ENCODE measurements at places on chromosomes 7 and 10.

DNA sequence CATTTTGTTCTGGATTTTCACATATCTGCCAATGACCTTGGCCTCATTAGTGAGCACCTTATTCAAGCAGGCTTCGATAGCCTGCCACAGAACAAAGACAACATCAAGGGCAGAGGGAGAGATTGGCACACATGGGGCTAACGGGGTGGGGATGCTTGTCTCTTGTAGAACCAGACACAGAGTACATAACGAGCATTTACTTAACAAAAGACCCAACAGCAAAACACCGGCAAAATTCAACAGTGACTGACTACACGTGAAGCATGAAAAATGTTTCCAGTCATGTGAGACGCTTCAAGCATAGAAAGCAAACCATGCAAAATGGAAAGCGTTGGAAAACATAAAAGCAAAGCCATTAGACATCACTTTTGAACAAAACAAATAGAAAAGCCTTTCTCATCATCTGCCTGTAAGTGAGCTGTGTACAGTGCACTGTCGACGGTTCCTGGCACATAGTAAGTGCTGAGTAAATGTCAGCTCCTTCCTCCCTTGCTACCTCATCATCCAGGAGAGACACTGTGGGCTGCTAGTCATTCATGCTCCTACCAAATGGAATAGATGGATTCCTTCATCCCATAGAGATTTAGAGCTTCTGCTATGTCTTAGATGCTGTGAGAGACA is 134.4 kb upstream of the AGK start:
- DNase-seq, result peak; percentile 39

GRCh38 chr7:45653209-45653907 is 79.2 kb downstream of the ADCY1 start:
- DNase-seq, result no peak

DNA sequence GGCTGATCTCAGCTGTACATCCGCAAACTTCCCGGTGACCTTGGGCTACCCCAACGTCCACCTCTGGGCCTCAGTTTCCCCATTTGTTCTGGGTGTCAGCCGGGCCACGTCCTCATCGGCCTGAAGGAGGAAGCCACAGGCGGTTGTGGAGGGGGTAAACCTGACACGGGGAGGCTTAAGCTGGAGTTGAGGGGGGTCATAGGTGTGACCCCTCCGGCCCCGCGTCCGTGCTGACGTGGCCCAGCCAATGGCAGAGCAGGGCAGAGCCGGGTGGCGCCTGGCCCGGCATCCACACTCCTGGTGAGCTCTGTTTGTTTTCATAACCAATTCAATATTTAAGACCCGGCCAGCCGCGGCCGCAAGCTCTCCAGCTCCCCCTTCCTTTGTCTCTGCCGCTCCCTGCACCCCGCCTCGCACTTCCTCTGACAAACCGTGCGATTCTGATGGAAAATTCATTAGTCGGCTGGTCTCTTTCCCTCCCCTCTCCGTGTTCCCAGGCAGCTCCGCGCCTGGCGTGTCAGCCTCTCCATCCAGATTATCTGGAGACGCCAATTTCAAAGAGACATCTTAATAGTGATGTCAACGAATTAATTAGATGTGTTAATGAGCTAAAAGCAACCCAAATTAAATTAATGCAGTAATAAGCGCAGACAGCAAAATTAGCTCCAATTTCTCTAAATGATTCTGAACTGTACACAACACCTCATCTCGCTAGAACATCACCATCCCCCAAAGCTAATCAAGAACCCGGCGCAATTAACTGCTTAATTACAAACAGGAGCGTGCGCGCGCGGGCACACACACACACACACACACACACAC is 55.4 kb downstream of the MICALL2 start:
- peak; percentile 94 for DNase-seq

DNA sequence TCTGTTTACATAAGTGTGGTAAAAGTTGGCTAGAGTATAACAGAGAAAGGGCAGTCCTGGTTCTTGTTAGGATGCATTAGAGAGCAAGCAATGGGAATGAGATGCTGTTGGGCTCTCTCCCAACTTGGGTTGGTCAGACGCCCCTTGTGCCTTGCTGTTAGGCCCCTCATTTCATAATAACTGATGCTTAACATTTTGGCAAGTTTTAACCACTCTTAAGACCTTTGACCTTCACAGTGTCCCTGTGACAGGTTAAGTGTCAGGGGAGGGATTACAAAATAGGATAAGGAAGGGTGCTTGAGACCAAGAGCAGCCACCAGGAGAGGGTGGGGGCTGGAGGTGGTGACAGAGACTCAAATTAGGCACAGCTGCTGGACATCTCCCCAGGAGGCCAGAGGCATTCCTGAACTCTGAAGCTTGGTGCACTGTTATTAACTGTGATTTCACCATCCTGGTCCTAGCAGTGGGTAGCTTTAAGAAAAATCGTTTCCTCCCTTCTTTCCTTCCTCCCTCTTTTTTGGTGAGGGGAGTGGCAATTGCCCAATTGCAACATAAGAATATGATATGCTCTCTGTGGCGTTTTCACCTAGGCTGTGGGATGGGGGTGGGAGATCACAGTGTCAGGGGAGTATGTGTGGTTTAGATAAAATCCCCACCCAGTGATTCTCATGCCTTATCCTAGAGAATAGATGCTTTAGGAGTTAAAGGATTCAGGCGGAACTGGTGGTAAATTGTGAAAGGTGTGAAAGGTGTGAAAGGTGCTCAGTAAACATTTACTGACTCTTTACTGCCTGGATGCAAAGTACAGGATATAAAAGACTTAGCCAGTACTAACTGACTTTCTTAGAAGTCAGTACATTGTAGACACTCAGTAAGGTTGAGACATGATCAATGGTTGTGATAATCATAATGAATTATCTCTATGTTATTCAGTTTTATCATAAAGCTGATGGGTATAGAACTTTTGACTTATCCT is 270.5 kb downstream of the BICC1 start:
- DNase-seq, result no peak

DNA sequence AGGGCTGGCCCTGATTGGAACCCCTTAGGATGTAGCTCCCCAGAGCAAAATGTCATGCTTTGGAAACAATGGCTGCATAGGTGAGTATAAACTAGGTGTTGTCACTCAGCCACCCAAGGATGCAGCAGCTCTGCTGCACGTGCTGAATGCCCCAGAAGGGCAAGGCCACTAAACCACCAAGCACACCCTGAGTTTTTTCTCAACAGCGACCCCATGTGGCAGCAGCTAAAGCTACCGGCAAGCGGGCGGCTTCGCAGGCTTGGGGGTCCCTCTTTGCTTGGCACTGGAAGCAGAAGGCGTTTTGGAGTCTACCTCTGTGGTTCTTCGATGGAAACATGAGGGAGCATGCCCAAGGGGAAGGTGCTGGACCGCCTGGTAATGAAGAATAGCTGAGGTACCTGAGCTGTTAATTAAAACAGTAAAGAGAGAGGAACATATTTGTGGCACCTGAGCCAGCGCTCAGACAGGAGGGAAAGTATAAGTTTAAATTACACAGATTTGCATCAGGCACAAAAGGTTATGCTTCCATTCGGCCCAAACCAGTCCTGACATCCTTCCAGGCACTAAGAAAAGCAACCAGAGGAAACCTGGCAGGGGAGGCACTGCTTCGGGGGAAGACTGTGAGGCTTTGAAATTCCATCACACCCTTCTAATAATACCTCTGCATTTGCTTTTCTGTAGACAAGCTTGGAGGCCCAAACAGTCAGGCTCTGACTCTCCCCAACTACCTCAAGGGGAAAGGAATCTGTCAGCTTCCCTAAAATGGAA is 152.1 kb downstream of the GFRA1 start:
- DNase-seq, result no peak

DNA sequence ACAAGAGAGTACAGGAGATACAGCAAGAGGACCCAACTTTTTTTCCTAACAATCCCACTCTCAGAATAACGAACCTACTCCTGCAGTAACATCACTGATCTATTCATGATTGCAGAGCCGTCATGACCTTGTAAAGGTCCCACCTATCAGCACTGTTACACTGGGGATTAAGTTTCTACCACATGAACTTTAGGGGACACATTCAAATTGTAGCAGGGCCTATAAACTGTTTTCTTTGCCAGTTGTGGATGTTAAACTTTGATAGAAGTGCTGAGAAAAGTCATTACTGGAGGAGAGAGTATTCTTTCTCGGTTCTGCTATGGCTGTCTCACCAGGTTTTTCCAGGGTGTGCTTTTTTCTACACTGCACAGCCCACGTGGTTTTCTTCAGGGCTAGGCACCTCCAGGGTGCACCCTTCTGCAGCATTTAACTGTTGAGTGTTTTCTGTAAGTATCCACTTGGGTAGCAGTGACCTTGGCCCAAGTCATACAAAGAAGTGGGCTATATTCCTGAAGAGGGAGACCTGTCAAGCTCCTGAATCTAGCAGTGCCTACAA is 131.6 kb upstream of the AHR start:
- no peak for DNase-seq

DNA sequence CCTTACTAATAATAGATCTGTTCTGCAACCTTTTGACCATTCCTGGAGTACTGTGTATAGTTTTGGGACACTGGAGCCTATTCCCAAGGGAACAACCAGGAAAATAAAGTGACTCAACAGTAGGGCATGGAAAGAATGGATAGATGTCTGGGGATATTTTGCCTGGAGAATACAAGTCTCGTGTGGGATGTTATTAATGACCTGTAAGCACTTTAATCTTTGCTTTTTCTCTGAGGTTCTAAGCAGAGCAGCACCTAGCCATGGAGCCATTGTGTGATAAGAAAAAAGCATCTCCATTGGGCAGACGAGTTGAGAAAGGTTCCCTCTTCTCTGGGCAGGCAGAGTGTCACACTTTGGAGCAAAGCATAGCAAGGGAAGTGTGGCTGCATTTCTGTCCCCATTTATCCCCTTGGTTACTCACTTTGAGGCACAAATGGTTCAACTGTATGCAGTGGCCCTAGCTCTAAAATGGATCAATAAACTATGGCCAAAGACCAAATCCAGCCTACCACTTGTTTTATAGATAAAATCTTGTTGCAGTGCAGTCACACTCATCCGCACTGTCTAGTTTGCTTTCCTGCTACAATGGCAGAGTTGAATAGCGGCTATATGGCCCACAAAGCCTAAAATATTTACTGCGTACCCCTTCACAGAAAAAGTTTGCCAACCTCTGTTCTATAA is 21.0 kb upstream of the CCDC71L start:
- no peak for DNase-seq

DNA sequence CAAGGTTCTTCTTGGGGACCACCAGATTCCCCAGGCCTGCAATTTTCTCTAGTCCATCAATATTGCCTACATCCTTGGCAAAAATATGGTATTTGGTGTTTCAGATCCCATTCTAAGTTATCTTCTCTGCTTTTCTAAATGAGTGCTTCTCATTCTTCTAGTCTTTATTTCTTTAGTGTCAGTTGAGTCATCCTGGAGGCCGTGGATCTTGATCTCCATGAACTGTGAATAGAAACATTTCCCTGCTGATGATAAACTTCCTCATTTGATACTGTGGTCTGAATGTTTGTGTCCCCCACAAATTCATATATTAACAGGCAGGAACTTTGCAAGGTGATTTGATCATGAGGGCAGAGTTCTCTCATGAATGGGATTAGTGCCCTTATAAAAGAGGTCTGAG is 779.3 kb downstream of the INHBA start:
- no peak for DNase-seq

DNA sequence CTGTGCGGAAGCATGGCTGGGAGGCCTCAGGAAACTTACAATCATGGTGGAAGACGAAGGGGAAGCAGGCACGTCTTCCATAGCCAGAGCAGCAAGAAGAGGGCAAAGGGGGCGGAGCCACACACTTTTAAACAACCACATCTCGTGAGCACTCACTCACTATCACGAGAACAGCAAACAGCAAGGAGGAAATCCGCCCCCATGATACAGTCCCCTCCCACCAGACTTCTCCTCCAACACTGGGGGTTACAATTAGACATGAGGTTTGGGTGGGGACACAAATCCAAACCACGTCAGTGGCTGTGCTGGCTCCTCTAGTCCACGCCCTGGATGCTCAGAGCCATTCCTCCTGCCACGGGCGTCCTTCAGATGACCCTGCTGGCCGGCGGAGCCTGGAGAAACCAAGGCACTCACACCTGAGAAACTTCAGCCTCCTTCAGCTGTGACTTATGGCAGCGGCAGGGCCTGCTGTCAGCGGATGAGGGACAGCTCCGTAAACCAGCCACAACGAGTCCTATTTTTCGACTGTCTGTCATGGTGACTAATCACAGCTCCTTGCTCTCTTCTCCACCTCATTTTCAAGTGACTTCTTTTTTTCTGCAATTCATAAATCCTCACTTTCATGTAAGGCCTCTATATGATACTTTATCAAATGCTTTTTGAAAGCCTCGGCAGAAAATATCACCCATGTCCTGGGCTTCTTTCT is 167.9 kb upstream of the PFKP start:
- DNase-seq, result no peak

- no peak for DNase-seq
Observed at GRCh38 chr7:69622014-69622835, 23.9 kb downstream of the AUTS2 start.

GRCh38 chr7:23691320-23691719 is 11.3 kb downstream of the FAM221A start:
- no peak for DNase-seq

GRCh38 chr7:33044986-33045385 is 17.6 kb downstream of the NT5C3A start:
- no peak for DNase-seq

DNA sequence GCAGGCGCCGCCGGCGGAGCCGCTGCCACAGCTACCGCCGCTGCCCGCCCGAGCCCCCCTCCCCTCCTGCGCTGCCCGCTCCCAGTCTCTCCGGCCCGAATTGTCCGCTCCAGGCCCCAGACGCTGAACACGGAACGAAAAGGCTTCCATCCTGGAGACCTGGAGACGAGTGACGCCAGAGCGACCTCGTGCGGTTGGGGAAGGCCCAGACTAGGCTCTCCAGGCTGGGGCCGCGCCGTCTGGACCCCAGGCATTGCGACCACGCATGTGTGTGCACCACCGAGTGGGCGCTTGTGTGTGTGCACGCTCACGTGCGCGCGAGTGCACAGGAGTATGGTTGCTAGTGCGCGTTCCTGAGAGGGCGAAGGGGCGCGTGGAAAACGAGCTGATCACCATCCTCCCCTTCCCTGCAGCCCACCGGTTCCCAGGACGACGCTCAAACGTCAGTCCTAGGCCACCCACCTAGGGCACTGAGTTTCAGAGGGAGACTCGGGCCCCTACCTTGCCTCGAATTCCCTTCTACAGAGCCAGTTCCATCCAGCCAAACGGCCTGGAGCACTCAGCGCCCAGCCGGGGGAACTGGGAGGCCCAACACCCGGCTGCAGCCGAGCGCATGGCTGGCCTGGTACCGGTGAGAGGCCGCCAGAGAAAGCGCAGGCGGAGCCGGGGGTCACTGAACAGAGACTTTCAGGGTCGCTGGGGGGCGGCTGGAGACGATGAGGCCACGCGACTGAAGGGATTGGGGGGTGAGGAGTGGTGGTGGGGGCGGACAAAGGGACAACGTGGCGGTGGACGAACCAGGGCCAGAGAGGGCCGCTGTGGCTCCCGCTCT is 11.6 kb downstream of the LBX1 start:
- DNase-seq, result no peak

DNA sequence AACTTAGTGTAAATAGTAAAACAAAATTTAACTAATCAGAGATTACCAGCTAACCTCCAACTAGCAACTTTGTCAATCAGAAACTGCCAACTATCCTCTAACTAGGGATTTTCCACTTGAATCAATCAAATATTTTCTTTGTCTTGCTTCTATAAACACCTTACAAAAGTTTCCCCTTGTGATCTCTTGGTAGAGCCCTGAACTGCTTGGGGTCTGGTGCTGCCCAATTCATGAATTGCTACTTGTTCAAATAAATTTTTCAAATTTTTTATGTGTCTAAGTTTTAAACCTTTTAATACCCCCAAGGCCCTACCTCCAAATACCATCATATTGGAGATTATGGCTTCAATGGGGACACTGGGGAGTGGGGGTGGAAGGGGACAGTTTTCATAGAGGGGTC is 24.0 kb upstream of the AKR1B1 start:
- no peak for DNase-seq

- DNase-seq, result no peak
Observed at GRCh38 chr10:10475812-10476211, 541.9 kb upstream of the CELF2 start.

All from COR-L47 (cell line).